Right hindlimb (tissue), 1 donor: ENCODE measurements at places on chromosomes 4 and X.
A peak's percentile ranks its signal among the peaks of the same experiment; 100 is the strongest.

- peak; percentile 50 for DNase-seq
These were observed 538 bp downstream of the STBD1 start for GRCh38 chr4:76306882-76307659.

- DNase-seq, result no peak
These were observed 56.5 kb downstream of the ARAP2 start for GRCh38 chr4:36187723-36188333.

GRCh38 chr4:109155682-109156283 lies 146.7 kb downstream of the COL25A1 start:
- no peak for DNase-seq

GRCh38 chr4:148044089-148044911 lies 312.4 kb downstream of the ARHGAP10 start:
- peak; percentile 61 for DNase-seq

DNA sequence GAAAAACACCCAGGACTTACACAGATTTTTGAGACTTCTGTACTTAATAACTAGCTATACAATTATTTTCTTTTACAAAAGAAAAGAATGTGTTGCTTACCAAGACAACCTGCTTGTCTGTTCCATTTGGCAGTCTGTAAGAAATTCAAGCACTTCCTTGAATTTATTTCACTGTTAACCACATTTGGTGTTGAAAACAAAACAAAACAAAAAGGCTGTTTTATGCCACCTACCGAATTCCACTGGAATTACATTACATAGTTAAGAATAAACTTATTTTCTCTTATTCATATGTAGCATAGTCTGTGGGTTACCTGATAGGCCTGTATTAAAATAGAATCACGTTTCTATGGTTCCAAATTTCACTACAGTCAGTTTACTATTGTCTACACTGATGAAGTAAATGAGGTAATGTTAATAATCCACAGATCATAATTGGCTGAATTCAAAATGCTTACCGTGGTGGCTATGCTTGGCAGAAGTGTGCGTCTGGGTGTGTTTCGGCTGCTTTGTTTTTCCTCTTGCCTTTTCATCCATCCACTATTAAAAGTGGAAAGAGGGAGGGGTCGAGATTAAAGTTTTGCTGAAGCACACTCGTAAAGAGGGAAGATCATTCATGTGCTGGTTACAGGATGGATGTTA lies at the start of gene TLR1:
Gene TLR1, minus strand, starts transcription at position 138 of the 642 bp plus-strand sequence. CDS start 5,960 bp downstream, outside the sequence.
- DNase-seq, result no peak

GRCh38 chr4:83454686-83455085 lies 937 bp downstream of the HELQ start:
- DNase-seq, result no peak

DNA sequence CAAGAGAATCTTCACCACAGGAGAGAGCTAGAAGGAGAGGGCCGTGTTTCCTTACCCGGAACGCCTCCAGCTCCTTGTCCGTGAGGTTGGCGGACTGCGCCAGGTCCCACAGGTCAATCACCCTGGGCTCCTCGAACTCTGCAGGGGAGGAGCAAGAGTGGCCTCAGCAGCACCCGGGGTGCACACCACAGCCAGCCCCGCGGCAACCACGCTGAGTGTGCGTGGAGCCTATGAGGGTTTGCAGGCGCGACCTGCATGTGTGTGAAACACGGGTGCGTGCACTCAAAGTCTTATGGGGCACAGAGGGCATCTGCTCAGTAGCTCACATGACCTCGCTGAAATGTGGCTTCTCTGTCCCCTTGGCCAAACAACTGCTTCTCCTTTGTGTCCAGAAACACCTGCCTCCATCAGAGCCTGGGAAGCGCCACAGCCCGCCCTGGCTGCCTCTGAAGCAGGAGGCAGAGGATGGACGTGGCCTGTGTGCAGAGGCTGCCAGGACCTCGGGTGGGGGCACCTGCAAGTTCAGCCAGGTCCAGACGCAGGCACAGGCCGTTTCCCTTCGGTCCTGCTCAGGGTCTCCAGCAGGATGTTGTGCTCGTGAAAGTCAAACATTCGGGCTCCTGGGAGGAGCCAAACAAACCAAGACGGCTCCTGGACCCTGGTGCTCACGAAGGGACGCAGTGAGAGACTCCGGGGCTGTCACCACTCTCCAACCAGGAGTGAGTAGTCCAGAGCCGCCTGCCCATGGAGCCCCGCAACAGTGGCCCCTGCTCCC lies 16.0 kb downstream of the LRPAP1 start:
- no peak for DNase-seq

- DNase-seq, result no peak
These were observed 1512.5 kb downstream of the STIM2 start for GRCh38 chr4:28373191-28373590.

GRCh38 chr4:72313121-72313520 lies 255.9 kb downstream of the ADAMTS3 start:
- no peak for DNase-seq

- no peak for DNase-seq
These were observed 84.3 kb upstream of the WDR1 start for GRCh38 chr4:10200869-10201268.
